Ascending aorta (tissue), 2 donors: ENCODE measurements at places on chromosomes 12 and 14.

GRCh38 chr14:86038387-86039042 is 508.6 kb downstream of the FLRT2 start:
- no peak for DNase-seq

GRCh38 chr12:30092983-30093617 is 309.4 kb upstream of the TMTC1 start:
- DNase-seq = no peak

- no peak for DNase-seq
Measured at GRCh38 chr14:33250963-33251362, 312.3 kb downstream of the NPAS3 start.

- no peak for DNase-seq
Measured at GRCh38 chr12:123120452-123121166, 30.3 kb downstream of the PITPNM2 start.

- DNase-seq = no peak
Measured at GRCh38 chr12:113819495-113819894, 146.6 kb downstream of the RBM19 start.

GRCh38 chr12:6292606-6293005 is 17.9 kb upstream of the PLEKHG6 start:
- DNase-seq = no peak

DNA sequence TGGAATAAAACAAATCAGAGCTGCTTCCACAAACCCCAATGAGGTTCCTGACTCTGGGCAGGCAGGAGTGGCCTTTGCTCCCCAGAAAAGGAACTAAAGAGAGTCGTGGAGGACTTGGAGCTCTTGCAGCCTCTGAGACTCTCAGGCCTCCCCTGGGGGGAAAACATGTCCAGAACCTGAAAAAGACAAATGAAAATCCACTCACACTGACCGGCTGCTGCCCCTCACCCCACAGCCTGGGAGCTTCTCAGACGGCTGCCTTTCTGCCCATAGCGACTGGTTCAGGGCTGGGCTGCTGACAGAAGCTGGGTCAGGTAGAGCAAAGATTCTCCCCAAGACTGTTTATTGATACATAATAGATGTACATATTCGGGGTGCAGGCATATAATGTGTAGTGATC is 356.0 kb downstream of the ADGRD1 start:
- peak; percentile 47 for DNase-seq

GRCh38 chr14:101470266-101470665 is 91.0 kb upstream of the DIO3 start:
- peak; percentile 56 for DNase-seq

DNA sequence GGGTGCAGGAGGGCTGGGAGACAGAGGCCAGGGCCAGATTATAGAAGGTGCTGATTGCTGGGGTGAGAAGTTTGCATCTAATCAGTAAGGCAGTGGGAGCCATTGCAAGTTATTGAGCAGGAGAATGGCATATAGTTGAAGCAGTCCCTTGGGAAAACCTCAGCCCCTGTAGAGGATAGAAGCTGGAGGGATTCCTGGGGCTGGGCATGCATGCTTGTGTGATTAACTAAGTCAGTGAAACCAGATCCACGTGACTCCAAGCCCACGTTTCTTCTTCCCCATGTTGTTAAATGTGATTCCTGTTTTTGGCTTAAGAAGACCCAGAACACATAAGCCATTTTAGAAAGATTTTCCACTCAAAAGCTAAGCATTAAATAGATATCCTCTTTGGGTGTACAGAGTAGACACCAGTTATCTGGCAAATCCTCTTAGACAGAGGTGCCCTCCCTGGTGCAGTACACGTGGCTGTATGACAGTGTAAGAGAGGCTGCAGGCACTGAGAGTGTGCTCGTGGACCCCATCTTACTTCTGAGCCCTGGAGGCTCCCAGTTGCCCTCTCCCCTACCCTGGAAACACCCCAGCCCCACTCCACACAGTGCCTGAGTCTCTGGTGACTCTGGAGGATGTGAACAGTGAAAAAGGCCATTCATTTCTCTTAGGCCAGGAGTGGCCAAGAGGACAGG is 3.2 kb downstream of the C14orf132 start:
- no peak for DNase-seq

DNA sequence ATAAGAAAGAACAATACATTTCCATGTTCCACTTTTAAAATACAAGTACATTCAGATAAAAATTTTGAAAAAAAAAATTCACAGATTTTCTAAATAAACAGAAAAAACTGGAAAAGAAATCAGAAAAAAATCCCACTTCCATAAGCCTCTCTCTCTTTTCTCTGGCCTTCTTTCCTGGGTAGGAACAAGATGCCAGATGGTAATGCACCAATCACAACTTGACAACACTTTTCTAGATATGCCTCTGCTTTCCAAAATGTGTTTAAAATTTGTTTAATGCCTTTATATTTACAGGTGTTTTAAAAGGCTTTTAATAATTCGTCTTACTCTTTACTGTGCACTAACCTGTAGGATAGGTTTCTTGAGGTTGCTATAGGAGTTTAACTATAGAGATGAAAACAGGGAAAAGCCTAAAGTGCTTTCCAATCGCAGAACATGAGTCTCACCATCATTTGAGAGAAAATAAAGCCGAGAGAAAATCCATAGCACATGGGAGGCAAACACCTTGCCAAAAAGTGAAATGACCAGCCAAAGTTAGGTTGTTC is 74.2 kb downstream of the TMTC1 start:
- DNase-seq = no peak

DNA sequence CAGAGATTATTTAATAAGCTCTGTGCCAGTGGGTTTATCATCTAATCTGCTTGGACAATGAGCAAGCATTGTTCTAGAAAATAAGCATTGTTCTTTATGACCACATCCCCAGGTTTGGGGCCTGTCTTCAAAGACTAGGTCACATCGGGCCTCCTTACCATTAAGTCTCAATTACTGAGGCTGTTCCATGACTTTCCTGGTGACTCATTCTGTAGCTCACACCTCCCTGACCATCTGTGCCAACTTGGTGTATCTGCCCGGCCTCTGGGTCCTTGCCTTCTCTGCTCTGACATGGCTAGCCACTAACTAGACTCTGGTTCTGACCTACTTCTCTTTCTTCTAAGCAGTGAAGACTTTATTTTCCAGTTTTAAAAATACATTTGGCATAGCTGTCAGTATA is 44.4 kb upstream of the PLEKHA5 start:
- DNase-seq = no peak

GRCh38 chr14:76921088-76921399 is 94.8 kb downstream of the LRRC74A start:
- no peak for DNase-seq

GRCh38 chr12:45246236-45246635 is 30.3 kb downstream of the ANO6 start:
- no peak for DNase-seq

DNA sequence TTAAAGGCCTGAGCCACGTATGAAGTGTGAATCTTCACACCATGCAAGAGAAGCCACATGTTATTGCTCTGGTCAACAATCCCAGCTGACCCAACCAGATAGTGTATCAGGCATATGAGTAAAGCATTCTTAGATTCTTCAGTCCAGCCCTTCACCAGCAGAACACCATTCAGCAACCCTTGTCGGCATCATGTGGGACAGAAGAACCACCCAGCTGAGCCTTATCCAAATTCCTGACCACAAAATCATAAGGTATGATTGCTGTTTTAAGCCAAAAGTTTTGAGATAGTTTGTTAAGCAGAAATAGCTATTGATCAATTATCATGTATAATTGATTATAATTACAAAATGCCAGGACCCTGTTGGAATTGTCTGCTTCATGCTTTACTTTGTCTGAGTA is 664.9 kb downstream of the VRK1 start:
- no peak for DNase-seq

DNA sequence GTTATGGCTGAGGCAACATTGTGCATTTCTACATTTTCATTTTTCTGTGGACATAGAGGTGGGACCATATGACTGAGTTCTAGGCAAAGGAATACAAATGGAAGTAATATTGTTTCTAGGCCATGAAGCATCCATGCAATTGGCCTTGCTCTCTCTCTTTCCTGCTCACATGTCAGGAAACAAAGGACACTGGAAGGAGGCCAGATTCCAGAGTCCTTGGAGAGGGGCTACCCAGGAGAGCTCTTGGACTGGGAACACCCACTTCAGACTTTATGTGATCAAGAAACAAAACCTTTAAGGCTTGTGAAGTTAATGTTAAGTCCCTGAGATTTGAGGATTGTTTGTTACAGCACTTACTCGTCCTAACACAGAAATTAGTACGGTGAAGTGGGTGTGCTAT is 32.8 kb downstream of the PDZRN4 start:
- no peak for DNase-seq

- DNase-seq = no peak
Measured at GRCh38 chr12:24134092-24134491, 184.6 kb upstream of the SOX5 start.

- no peak for DNase-seq
Measured at GRCh38 chr12:91574391-91574790, 391.8 kb upstream of the DCN start.

GRCh38 chr14:52315355-52315718 is 1.2 kb downstream of the PTGER2 start:
- DNase-seq = no peak

GRCh38 chr12:66288121-66288520 is 14.2 kb upstream of the HELB start:
- no peak for DNase-seq

DNA sequence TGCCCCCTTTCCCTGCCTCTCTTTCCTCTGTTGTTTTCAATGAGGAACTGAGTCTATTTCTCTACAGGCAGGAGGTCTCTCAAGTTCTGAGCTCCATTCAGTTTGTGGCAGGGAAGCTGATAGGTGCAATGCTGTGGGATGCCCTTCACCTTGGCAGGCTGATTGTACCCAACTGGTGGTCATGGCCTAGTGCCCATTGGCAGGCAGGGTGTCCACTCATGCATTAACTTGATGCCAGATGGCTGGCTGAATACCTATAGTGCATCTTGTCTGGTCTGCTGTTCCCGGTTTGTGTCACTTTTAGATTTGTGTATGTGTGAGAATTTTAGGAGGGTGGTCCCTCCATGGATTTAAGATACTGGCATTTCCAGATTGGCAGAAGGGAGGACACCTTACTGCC is 20.0 kb upstream of the ITGA5 start:
- DNase-seq = no peak

DNA sequence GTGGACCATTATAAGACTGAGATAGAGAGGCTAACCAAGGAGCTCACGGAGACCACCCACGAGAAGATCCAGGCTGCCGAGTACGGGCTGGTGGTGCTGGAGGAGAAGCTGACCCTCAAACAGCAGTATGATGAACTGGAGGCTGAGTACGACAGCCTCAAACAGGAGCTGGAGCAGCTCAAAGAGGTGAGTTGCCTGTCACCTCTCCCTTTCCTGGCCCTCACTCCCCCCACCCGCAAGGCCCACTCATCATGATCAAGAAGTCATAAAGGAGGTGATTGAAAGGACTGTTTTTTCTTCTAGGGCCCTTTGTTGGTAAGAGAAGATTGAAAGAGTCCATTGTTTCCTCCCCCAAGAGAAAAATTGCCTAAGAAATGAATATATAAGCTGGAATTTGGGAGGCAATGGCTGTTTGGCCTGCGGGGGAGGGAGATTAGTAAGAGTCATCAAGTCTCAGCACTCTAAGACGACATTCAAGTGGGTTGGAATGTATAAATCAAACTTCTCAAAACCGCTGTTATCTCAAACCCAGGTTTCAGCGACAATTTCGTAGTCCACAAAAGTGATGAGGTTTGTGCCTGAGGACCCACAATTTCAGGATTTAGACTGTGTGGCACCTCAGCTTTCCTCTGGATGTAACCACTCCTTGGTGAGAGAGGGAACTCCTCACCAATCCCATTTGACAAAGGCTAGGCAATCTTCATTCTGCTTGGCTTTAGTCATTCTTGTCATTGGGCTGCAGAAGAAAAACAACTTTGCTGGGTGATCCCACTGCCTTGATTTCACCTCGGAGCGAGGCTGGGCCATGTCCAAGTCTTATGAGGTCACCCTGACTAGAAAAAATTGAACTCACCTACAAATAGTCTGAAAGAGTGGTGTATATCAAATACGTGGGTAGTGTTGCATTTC is 966 bp downstream of the BICD1 start:
- DNase-seq = no peak

GRCh38 chr12:84756961-84757360 is 155.6 kb downstream of the SLC6A15 start:
- DNase-seq = no peak

GRCh38 chr12:110669193-110669502 is 19.8 kb downstream of the HVCN1 start:
- no peak for DNase-seq
